ENCODE measurements at places on chromosomes 13 and 19. TPM values are rescaled to one million over a fixed set of nuclear protein-coding genes. Genes with fewer than 3 reads are reported as not detected.

DNA sequence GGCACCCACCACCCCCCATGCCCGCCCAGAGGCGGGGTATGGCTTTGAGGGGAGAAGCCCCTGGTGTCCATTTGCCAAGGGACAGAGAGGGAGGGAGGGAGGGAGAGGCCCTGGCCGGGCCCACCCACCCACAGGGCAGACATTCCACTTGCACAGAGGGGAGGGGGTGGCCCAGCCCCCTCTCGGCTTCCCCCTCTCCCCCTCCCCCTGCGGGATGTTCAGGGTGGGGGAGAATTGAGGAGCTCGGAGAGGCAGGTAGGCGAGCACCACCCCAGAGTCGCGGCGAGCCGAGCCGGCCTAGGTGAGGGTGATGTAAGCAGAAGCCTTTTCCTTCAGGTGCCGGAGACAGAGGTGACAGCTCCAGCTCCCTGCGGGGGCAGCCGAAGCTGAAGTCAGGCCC is 12.3 kb downstream of the DPF1 start:
- no peak for DNase-seq

- DNase-seq: no peak
These were observed 5.0 kb downstream of the POGLUT2 start for GRCh38 chr13:102793611-102794355.

- no peak for DNase-seq
These were observed 374.5 kb downstream of the KCNRG start for GRCh38 chr13:50389726-50390125.

DNA sequence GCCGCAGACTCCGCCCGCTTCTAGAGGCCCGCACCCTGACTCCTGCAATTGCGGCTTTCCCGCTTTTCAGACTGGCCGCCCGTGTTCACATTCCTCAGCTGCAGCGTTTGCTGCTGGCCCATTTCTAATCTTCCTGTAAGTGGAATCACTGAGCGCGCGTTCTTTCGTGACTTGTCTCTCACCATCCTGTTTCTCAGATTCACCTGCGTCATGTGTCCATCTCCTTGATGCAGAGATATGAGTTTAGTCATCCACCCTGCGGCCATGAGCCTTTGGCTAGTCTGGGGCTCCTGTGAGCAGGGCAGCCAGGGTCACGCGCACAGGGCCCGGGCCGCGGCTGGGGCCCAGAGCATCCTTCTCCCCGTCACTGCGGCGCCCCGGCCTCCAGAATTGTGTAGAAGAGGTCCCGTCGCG is 110.0 kb downstream of the CRYL1 start:
- DNase-seq: no peak

DNA sequence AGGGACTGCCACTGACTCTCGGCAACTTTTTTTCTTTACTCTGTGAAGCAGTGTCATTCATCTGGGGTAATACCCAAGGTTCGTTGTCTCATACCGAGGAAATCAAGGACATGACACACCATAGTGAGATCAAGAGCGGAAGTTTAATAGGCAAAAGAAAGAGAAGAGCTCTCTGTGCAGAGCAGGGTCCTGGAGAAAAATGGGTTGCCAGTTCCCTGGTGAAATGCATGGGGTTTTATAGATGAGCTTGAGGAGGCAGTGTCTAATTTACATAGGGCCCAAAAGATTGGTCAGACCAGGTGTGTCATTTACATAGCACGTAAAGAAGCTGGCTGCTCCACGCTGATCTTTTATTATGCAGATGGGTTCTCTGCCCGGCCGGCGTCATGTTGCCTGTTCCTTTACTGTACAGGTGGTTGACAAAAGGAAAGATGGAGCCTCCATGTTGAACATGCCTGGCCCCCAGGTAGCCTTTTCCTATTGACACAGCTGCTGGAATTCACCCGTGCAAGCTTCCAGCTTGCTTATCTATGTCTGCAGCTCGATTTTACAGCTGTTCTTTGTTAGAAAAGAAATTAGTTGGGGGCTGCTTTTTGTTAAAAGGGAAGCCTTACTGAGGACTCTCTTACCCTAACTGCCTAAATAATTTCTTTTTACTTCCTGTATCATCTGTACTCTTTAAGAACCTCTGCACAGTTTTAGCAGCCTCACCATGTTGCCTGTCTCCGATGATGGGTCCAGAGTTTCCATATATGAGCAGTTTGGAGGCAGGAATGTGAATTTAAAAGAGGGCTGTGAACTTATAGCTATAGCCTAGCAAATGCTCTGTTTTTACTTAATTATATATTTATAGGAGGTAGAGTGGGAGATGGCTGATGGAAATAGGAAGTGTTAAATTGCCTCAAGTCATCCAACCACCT is 98.0 kb upstream of the DIAPH3 start:
- no peak for DNase-seq

The LGALS14 gene
- not detected for total RNA-seq

The CATSPERD gene
- total RNA-seq: not detected

The KLK6 gene
- total RNA-seq: not detected

GRCh38 chr13:47454986-47455385 is 546.1 kb downstream of the SUCLA2 start:
- DNase-seq: no peak

GRCh38 chr19:13748169-13748828 is 16.0 kb upstream of the MRI1 start:
- DNase-seq: peak; percentile 30

The POLR2I gene
- 47.3 TPM for total RNA-seq

DNA sequence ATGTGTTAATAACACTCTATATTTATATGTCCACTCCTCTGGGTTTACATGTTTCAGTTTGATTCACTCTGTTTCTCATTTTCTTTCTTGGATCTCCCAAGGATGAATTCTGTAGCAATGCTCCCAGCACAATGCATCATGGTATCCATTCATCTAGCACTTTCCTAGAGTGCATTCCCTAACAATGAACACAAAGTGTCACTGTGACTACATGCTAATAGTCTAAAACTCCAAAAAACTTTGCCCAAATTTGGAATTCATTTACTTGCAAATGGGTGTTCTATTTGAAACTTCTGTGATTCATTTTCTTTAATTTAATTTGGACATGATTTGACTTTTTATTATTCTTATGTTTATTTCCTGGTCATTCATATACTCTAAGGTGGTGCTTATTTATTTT is 286.3 kb downstream of the POU4F1 start:
- no peak for DNase-seq

DNA sequence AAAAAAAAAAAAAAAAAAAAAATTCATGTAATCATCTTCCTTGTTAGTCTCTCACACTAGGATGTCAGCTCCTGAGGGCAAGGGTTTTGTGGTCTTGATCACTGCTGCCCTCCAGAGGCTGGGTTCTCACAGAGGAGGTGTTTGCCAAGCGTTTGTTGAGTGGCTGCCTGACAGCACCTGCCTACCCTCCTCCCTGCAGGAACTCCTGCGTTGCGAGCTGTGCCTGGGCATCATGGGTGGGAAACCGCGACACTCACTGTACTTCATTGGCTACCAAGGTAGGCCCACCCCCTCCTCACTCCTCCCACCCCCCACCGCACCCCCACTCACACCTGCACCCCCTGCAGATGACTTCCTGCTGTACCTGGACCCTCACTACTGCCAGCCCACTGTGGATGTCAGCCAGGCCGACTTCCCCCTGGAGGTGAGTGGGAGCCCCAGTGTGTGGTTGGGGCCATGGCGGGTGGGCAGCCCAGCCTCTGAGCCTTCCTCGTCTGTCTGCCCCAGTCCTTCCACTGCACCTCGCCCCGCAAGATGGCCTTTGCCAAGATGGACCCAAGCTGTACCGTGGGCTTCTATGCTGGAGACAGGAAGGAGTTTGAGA is 8.1 kb downstream of the ATG4D start:
- DNase-seq: peak; percentile 63

DNA sequence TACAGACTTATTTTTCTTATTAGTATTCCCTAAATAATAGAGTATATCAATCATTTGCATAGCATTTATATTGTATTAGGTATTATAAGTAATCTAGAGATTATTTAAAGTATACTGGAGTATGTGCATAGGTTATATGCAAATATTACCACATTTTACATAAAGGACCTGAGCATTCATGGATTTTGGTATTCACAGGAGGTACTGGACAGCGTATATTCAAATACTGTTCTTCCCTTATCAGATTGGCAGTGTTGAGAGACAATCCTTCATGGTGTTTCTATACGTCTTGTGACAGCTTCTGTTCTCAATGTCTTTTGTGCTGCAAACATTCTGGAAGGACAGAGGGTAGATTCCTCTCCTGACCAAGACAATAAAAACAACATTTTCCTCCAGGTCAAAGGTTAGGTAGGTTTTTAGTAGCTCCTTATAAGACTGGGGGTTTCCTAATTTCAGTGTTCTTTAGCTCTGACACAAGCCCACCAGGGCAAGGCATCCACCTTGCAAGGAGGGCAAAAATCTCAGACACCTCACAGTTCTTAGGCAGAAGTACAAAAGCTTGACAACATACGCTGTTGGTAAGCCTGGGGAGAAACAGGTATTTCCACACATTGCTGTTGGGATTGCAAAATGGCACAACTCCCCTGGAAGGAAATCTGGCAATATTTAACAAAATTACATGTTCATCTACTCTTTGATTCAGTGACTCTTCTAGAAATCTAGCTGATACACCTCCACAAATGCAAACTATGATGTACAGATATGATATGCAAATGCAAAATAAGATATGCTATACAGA is 20.6 kb upstream of the PCCA start:
- no peak for DNase-seq

DNA sequence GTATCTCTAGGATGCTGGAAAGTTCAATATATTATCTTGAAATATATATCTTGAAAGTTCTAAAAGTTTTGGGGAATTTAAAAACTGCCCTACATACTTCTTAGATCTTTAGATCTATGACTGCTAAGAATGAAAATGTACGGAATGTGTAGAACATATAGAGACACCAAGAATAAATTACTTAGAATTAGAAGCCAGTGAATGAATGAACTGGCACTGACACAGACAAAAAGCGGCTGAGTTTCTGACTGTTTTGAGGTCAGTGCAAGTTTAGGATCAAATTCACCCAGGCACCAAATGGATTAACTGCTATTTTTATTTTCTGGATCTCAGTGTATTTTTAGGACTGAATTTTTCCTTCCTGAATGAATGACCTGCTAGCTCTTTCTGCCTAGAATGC is 411.2 kb downstream of the KCTD12 start:
- no peak for DNase-seq

DNA sequence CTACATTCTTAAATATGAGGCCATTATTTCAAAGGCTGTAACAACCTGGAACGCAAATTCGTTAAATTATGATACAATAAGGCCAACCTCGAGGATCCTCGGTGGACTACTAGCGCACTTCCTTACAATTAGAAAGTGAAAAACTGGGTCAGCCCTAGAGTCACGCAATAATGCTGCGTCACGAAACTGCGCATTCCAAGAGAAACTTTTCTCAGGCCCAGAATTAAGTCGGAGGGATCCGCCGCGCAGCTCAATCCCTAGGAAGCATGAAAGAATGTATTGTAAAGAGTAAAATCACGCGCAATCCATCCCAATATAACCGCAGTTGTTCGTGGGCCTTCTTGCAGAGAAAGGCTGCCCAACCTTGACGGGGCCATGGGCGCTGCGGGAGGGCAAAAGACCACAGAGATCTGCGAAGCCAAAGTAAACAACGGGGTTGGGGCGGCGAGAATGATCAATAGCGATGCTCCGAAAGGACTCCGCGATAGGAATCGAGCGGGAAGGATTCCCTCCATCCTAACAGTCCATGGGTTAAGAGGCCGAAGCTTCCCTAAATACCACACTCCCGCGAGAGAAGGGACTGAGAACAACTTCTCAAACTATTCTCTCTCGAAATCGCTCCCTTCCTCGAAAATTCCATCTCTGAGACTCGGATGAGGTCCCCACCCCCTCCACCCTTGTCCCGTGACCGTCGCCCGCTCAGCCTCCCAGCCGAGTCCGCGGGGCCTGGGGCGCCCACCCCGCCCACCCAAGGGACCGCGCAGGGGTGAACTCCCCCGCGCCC is 564 bp downstream of the SPART start:
- peak; percentile 49 for DNase-seq

The HSPB6 gene
- not detected for total RNA-seq

The MCF2L gene
- 0.86 TPM for total RNA-seq

- DNase-seq: no peak
These were observed 149.8 kb downstream of the ZNF536 start for GRCh38 chr19:30521937-30522336.

The TRMT1 gene
- 29.7 TPM for total RNA-seq

DNA sequence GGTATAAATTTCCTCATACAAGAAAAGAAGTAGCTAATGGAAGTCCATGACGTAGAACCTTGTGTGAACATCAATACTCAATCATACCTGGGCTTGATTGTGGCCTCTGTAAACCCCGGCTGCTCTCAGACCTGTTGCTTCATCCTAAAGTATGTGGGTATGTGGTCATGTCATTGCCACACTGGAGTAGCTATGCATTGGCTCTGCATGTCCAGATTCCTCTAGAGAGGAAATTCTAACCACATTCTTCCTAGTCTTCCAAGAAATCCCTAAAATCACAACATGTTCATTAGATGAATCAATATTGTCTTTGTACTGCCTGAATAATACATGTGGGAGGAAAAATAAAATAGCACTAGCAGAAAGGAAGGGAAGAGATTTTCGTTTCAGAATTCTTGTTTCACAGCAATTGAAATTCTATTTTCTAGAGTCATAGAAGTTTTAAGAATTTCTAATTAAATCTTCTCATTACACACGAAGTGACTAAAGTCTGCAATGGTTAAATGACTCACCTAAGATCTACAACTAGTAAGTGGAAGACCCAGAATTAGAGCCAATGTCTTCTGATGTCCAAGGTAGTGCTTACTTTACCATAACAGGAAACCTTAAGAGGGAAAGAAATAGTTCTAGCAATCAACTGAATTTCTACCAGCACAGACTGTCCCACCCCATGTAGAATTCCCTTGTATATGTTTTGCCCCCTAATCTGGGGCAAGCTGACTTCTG is 28.0 kb downstream of the RXFP2 start:
- no peak for DNase-seq

The FOSB gene
- total RNA-seq: 16.1 TPM

The ONECUT3 gene
- total RNA-seq: not detected

The C1QTNF9B gene
- total RNA-seq: not detected

The KLHL1 gene
- not detected for total RNA-seq

The SERP2 gene
- total RNA-seq: not detected

The CPB2 gene
- not detected for total RNA-seq

GRCh38 chr19:52748336-52748950 is 13.6 kb upstream of the ZNF611 start:
- no peak for DNase-seq

The CAMSAP3 gene
- total RNA-seq: 0.13 TPM

DNA sequence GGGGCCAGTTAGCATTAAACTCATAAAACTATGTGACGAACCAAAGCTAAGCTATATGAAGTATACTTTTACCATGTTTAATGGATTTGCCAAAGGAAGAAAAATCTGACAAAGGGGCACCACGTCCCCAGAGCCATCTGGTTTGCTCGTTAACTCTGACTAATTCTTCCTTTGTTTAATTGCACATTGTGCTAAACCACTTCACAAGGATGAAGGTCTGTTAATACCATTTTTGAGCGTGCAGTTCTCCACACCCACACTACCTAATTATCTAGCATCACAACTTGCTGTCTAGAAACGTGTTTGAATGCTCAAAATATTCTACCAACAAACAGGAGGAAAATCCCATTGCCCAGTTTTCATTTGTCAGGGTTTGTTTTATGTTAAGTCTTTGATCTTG is 74.8 kb downstream of the COL4A1 start:
- no peak for DNase-seq

GRCh38 chr19:46201454-46202310 is 27.9 kb upstream of the IGFL1 start:
- no peak for DNase-seq

The CYP2S1 gene
- 0.68 TPM for total RNA-seq

GRCh38 chr19:35731353-35731752 is 10.9 kb downstream of the IGFLR1 start:
- no peak for DNase-seq
